ENCODE measurements at places on chromosomes 1 and 21.

DNA sequence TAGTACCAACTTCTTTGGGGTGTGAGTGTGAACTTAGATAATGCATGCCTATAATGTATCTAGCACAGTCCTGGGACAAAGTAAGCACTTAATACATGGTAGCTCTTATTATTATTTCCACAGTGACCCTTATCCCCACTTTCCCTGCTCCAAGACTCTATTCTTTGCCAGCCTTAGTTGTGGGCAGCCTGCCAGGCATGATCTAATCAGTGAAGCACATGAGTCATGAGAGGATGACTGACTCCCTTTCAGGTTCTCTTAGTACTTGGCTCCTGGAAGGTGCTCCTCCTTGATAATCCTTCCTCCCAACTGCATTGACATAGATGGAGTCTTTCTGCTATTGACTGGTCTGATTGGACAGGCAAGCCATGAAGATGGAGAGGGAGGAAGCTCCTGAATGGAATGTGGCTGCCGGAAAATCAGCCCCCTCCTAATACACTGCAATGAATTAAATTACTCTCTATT lies 17.4 kb upstream of the GNG12 start:
- peak; percentile 5 for DNase-seq

- no peak for DNase-seq
Observed at GRCh38 chr1:48720929-48721328, 55.8 kb downstream of the BEND5 start.

DNA sequence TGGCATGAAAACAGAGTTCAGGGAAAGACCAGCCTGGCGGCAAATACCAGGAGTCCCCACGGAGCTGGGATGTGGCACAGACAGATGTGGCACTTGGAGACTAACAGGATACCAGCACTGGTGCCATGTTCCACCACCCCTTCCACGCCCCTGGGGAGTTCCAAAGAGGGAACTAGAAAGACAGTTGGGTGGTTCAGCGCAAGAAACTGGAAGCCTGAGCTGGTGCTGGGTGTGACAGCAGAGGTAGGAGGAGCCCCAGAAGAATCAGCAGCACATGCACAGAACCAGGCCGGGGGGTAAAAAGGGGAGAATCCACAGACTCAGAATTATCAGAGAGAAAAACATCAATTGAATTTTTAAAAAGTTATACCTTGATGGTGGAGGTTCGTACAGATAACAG lies 22.4 kb downstream of the DDX20 start:
- DNase-seq, result no peak

DNA sequence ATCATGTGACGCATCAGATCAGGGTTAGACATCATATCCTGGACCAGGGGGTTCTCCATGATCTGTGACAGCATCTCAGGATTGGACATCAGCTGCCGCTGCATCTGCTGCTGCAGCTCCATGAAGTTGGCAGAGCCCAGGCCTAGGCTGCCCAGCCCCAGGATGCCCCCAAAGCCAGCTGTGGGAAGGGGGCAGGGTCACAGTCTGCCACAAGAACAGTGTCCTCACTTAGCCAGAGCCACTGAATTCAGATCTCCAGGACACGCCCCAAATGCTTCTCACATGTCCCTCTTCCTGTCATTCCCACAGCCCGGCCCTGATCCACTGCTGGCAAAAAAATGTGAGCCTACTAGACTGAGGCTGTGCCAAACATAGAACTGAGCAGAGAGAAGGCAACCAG lies 3.2 kb downstream of the UBQLN4 start:
- DNase-seq, result no peak

- no peak for DNase-seq
Observed at GRCh38 chr21:44482581-44483287, 27.4 kb downstream of the LRRC3 start.

- DNase-seq, result no peak
Observed at GRCh38 chr21:44331650-44332307, 7.4 kb downstream of the CFAP410 start.

GRCh38 chr1:54371942-54372275 lies 34.3 kb downstream of the SSBP3 start:
- DNase-seq, result no peak
